ENCODE measurements at places on chromosomes 3 and 15. TPM values are rescaled to one million over a fixed set of nuclear protein-coding genes. Genes with fewer than 3 reads are reported as not detected.

The HES1 gene
- total RNA-seq, result 35.1 TPM

The POPDC2 gene
- total RNA-seq, result 0.39 TPM

The GOLGA6B gene
- total RNA-seq, result not detected

The SPTBN5 gene
- total RNA-seq, result 1.4 TPM

The TLR9 gene
- total RNA-seq, result not detected

The LRRC3B gene
- total RNA-seq, result not detected

The CLDN18 gene
- not detected for total RNA-seq

The RAB7A gene
- 151 TPM for total RNA-seq

The SLC15A2 gene
- 1.0 TPM for total RNA-seq

The FILIP1L gene
- 21.1 TPM for total RNA-seq

The MFGE8 gene
- 38.2 TPM for total RNA-seq

The CD96 gene
- total RNA-seq, result 0.10 TPM

The STAC gene
- 1.7 TPM for total RNA-seq

The SLC2A2 gene
- total RNA-seq, result not detected

The EDEM1 gene
- 56.4 TPM for total RNA-seq

The CCDC9B gene
- 61.7 TPM for total RNA-seq

The SCN11A gene
- total RNA-seq, result not detected

The DUOXA2 gene
- total RNA-seq, result not detected

The FRMD4B gene
- 66.8 TPM for total RNA-seq

The HDGFL3 gene
- total RNA-seq, result 57.0 TPM

The DCBLD2 gene
- total RNA-seq, result 397 TPM

The GMPPB gene
- total RNA-seq, result 44.5 TPM

The WNT7A gene
- total RNA-seq, result 48.2 TPM

The TRIM42 gene
- total RNA-seq, result not detected

The XIRP1 gene
- total RNA-seq, result not detected

The CCDC54 gene
- total RNA-seq, result not detected

The A4GNT gene
- total RNA-seq, result not detected

The SSUH2 gene
- 0.11 TPM for total RNA-seq

The CSTA gene
- total RNA-seq, result 336 TPM

The CYP8B1 gene
- not detected for total RNA-seq

The IQCF5 gene
- not detected for total RNA-seq

The GABPB1 gene
- 26.1 TPM for total RNA-seq

Data from foreskin keratinocyte (primary cell).